ENCODE measurements at places on chromosomes 6 and 20. TPM values are rescaled to one million over a fixed set of nuclear protein-coding genes. Genes with fewer than 3 reads are reported as not detected.

- DNase-seq = no peak
Measured at GRCh38 chr20:11952639-11953038, 34.9 kb downstream of the BTBD3 start.

GRCh38 chr6:32655203-32655710 is 11.2 kb downstream of the HLA-DQB1 start:
- no peak for DNase-seq

- no peak for DNase-seq
Measured at GRCh38 chr6:26389349-26389894, 6.5 kb downstream of the BTN2A2 start.

- DNase-seq = no peak
Measured at GRCh38 chr20:24048024-24048611, 59.5 kb upstream of the GGTLC1 start.

Gene RHAG
- total RNA-seq = 0.52 TPM

GRCh38 chr6:19369785-19370184 is 467.4 kb upstream of the ID4 start:
- DNase-seq = no peak

Gene RNF144B
- total RNA-seq = 33.9 TPM

DNA sequence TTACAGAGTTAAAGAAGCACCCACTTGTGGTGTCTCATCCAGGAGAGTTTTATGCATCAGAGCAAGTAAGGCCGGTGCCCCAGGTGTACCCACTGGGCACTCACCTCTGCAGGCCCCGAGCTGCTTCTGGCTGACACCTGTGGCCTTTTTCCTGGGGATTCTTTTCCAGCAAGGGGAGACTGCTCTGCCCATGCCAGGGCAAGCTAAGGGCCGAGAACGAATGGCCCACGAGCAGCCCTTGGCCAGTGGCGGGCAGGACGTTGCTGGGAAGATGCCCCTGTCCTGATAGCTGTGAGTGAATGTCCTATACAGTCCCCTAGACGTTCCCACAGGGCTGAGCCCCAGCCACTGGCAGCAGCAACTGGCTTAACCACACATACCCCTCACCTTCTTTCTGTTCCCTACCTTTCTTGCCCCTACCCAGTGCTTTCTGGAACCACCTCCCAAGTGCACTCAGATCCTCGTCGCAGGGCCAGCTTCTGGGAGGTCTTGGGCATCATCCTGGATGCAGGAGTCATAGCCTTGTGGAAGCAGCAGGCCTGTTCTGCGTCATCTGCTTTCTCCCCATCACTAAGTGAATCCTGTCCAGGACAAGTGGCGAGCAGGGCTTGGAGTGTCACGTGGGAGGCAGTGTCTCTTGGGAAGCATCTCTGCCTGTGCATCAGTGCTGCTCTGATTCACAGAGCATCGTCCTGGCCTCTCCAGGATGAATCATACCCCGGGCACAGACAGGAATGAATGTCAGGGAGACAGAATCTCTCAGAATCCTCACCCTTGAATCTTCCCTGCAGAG is 32.5 kb downstream of the SYNDIG1 start:
- peak; percentile 65 for DNase-seq

DNA sequence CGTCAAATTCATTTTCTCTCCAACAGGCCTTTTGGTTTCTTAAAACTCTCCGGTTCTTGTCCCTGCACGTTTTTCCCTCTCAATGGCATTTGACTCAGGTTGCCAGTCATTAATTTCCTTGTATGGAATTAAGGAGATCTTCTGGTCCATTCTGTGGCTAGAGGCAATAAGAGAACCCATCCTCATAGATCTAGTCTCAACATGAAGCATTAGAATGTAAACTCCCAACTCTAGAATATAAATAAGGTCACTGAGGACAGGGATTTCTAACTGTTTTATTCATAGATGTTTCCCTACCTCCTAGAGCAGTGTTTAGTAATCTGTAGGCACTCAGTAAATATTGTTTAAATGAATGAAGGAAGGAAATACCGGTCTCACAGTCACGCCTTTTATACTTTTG is 185.2 kb upstream of the FLRT3 start:
- no peak for DNase-seq
